Right lung (tissue), 10 donors: ENCODE measurements at places on chromosomes 16 and 17. TPM values are rescaled to one million over a fixed set of nuclear protein-coding genes. Genes with fewer than 3 reads are reported as not detected.

- no peak for DNase-seq
These were observed 390.4 kb downstream of the UTP18 start for GRCh38 chr17:51650772-51651171.

Gene CCL16
- polyA plus RNA-seq: 0.94 TPM

Gene TMC8
- 3.8 TPM for polyA plus RNA-seq

Gene CDYL2
- 5.5 TPM for polyA plus RNA-seq

- DNase-seq: no peak
These were observed 151.9 kb upstream of the GSE1 start for GRCh38 chr16:85461022-85461813.

DNA sequence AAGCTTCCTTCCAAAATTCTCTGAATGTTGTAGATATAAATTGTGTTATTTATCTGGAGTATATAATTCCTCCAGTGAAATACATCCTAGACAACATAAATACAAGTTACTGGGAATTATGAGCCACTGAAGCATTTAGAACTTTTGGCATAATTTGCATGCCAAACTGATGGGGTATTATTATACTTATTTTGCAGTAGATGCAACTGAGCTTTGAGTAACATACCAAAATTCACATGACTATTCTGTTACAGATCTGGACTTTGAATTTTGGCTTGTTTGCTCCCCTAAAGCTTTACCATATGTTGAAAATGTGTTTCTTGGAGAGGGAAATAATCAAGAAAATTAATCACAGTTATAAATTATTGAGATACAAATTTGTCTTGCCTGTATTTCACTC, 372.5 kb downstream of the CDH11 start:
- DNase-seq: no peak
